Activated naive CD8-positive, alpha-beta T cell treated with anti-CD3 and anti-CD28 coated beads for 36 hours (primary cell): ENCODE measurements at places on chromosomes 5 and 9. TPM values are rescaled to one million over a fixed set of nuclear protein-coding genes. Genes with fewer than 3 reads are reported as not detected.

DNA sequence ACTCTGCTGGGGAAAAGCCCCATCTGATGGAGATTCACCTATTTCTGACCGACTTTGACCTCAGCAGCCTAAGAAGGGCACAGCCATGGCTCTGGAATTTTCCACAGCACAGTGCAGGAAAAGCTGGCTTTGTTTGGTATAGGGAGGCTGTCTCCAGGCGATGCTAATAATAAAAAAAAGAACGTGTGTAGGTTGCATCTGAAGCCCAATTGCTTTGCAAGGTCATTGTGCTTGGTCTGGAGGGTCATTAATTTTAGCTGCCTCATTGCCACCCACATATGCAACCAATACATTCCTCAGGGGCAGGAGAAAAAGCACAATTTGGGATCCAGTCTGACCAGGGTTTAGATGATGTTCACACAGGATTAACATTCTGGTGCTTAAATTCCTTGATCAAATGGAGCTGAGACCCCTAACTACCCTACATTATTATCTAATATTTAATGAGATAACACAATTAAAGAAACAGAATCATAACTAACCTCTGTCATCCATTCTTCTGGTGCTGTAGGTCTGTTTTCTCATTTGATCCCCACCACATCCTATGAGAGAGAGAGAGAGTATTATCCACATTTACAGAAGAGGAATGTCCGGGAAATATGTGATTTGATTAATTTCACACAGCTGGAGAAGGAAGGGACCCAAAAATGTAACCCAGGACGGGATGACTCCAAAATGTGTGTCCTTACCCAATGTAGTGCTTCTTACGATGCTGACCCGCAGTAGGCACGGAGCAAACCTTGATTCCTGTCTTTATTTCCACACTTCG lies 175.9 kb downstream of the RFK start:
- H3K36me3 ChIP-seq = no peaks in the 10 kb centered on the region
- no peak for DNase-seq
- H3K27ac ChIP-seq = no peak overlapping the region
- no peak overlapping the region for H3K4me3 ChIP-seq
- no peaks in the 10 kb centered on the region for H3K27me3 ChIP-seq

DNA sequence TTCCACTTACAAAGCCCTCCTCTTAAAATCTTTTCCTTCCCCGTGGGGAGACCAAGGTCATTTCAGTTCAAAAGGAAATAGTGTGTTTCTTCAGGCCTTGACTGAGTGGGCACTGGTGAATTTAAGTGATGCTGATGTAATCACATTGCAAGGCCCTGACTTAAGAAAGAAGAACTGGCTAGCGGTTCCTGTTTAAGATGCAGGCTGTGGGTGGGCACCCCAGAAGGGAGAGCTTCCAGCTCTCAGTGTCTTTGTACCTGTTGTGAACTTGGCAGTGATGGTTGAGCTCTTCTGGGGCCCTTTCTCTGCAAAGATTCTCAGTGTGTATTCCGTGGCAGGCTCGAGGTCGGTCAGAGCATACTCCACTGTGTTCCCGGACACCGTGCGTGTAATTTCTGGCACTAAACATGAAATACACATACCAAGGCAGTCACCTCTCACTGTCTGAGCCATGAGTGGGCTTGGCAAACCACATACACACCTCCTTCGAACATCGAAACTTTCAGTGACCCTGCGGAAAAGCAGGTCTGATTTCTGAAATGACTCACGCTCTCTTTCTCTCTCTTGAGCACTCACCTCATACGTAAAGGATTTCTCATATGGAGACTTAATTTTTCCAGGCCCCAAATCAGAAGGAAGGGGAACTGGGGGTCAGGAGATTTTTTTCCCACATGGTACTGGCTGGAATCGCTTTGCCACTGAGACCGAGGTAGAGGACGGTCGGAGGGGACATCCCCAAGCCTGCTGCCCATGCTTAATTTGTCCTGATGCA lies 81.9 kb downstream of the TNC start:
- H3K27me3 ChIP-seq = peaks cover 4% of the 10 kb centered on the region
- DNase-seq = peak; percentile 65
- peaks cover 33% of the 10 kb centered on the region for H3K4me1 ChIP-seq
- no peaks in the 10 kb centered on the region for H3K36me3 ChIP-seq
- H3K27ac ChIP-seq = peak overlapping the region; percentile 94

- peak overlapping the region; percentile 3 for H3K4me3 ChIP-seq
- peaks cover 60% of the 10 kb centered on the region for H3K36me3 ChIP-seq
- H3K27me3 ChIP-seq = no peaks in the 10 kb centered on the region
- H3K27ac ChIP-seq = peak overlapping the region; percentile 65
- H3K4me1 ChIP-seq = peaks cover 79% of the 10 kb centered on the region
Observed at GRCh38 chr5:157283434-157283833, 17.5 kb downstream of the CYFIP2 start.

DNA sequence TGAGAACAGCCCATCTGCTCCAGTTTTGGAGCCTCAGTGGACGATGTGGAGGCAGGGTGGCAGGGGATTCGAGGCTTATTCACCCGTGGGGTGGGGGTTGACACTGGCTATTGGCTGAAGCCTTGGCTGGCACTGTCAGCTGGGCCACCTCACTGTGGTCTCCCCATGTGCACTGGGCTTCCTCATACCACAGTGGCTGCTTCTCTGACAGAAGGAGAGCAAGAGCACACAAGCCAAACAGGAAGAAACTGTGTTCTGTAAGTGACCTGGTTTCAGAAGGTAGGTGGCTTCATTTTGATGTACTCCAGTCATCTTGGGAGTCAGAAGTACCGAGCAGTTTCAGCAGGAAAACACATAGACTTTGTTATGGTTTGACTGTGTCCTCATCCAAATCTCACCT lies 24.7 kb upstream of the CTNND2 start:
- no peaks in the 10 kb centered on the region for H3K36me3 ChIP-seq
- H3K4me3 ChIP-seq = no peak overlapping the region
- H3K27ac ChIP-seq = no peak overlapping the region
- no peaks in the 10 kb centered on the region for H3K4me1 ChIP-seq
- no peaks in the 10 kb centered on the region for H3K27me3 ChIP-seq

DNA sequence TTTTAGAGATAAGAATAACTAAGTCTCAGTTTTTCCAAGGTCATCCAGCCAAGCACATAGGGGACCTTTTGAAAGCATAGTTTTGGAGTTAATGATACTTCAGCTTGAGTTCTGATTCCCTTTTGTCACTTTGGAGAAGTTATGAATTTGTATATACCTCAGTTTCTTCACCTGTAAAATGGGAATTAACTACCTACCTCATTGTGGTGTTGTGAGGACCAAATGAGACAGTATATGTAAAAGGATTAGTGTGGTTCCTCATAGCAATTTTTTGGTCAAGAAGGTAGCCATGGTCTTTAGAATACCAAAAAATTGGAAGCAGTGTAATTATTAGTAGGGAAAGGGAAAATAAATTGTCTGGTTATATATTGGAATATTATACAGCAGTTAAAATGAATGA lies 97.6 kb upstream of the DHFR start:
- H3K4me1 ChIP-seq = peaks cover 40% of the 10 kb centered on the region
- H3K4me3 ChIP-seq = no peak overlapping the region
- no peaks in the 10 kb centered on the region for H3K27me3 ChIP-seq

- no peak overlapping the region for H3K4me3 ChIP-seq
- H3K4me1 ChIP-seq = peaks cover 9% of the 10 kb centered on the region
- no peak overlapping the region for H3K27ac ChIP-seq
- no peaks in the 10 kb centered on the region for H3K36me3 ChIP-seq
- DNase-seq = no peak
Observed at GRCh38 chr9:19969721-19970120, 180.9 kb upstream of the SLC24A2 start.

DNA sequence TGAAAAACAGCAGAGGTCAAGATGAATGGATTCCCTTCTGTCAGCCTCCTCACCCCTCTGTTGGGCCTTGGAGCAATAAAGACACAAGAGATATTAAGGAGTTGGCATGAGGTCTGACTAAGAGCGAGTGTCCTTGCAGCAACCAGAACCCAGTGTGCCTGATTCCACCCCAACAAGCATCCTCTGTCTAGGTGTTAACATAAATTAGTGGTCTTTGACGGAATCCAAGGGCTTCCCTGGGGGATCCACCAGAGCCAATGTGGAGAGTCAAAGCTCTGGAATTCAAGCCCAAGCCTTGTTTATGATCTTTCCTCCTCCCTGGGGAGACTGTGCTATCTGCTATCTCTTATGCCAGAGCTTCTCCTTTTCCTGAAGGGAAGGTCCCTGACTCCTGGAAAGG lies 128.1 kb upstream of the SMIM23 start:
- H3K36me3 ChIP-seq = no peaks in the 10 kb centered on the region
- peaks cover 13% of the 10 kb centered on the region for H3K27me3 ChIP-seq
- H3K27ac ChIP-seq = no peak overlapping the region
- no peak for DNase-seq
- no peak overlapping the region for H3K4me3 ChIP-seq
- no peaks in the 10 kb centered on the region for H3K4me1 ChIP-seq

DNA sequence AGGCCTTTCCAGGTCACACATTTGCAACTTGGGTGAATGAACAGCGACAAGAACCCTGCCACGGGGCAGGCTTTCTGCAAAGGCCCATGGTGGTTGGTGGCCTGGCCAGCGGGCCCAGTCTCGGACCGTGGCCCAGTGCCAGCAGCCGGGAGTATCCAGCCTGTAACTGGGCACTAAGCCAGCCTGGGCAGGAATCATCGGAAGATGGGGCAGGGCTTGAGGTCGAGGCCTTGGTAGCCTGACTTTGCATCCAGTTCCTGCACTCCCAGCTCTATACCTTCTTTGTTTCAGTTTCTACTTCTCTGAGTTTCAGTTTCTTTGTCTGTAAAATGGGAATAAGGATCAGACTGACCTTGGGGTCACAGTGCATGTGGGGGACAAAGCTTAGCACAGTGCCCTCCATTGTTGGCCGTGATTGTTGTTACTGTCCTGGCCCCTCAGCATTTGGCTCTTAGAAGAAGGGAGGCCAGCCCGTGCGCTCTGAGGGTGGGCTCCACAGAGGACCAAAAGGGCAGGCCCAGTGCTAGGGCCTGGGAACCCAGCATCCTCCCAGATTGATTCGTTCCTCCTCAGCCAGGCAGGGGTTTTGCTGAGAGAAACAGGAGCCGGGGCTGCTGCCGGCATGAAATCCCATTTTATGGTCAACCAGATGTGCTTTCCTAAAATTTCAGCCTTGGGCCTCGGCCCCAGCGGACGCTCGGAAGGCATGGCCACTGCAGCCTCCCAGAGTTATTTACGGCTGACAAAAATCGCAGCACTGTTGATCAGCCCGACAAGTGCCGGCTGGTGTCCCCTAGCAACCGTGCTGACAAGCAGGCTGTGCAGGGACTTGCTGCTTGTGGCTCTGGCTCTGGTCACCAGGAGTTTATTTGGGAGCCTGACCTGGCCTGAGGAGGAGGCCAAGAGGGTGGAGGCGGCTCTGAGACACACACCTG lies 43.6 kb downstream of the JADE2 start:
- peak overlapping the region; percentile 81 for H3K27ac ChIP-seq
- DNase-seq = no peak
- H3K4me3 ChIP-seq = no peak overlapping the region
- H3K27me3 ChIP-seq = no peaks in the 10 kb centered on the region
- H3K4me1 ChIP-seq = peaks cover 7% of the 10 kb centered on the region
- peaks cover 20% of the 10 kb centered on the region for H3K36me3 ChIP-seq

Gene ZDHHC11B
- total RNA-seq = not detected
